ENCODE measurements at places on chromosomes 12 and 14. TPM values are rescaled to one million over a fixed set of nuclear protein-coding genes. Genes with fewer than 3 reads are reported as not detected.

The OLR1 gene
- total RNA-seq: 0.67 TPM

The ANO4 gene
- total RNA-seq: not detected

The MAP1LC3B2 gene
- total RNA-seq: 1.3 TPM

The TMEM63C gene
- total RNA-seq: 8.0 TPM

Data from A549 treated with dexamethasone at 1 μM for 4 hours (cell line).